ENCODE measurements at places on chromosomes 11 and 22.

GRCh38 chr11:26254378-26254777 lies 77.6 kb upstream of the ANO3 start:
- DNase-seq: no peak
- no peaks in the 10 kb centered on the region for H3K27me3 ChIP-seq
- H3K36me3 ChIP-seq: no peaks in the 10 kb centered on the region
- H3K4me3 ChIP-seq: no peak overlapping the region
- no peak overlapping the region for H3K27ac ChIP-seq

DNA sequence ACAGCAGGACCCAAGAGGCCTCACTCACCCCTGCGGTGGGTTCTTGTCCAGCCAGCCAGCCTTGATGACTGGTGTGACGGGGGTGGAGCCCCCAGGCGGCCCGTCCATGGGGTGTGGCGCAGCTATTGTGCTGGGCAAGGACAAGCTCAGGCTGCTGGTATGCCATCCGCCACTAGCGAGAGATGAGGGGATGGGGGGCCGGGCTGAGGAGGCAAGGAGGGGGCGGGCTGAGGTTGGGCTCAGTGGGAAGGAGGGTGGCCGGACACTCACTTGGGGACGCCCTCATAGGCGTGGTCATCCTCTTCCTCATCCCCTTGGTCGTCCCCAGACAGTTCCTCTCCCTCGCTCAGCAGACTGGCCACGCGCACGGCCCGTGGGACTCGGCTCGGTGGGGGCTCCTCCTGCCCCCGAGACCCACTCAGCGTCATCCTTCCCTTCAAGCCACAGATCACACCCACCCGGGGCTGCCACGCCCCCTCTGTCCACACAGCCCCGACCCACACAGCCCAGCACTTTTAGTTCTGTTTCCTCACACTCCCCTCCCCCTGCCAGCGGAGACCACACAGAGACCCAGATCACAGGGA lies 38.0 kb upstream of the PDE2A start:
- no peaks in the 10 kb centered on the region for H3K27me3 ChIP-seq
- no peak overlapping the region for H3K4me3 ChIP-seq
- no peak for DNase-seq
- no peak overlapping the region for H3K27ac ChIP-seq

DNA sequence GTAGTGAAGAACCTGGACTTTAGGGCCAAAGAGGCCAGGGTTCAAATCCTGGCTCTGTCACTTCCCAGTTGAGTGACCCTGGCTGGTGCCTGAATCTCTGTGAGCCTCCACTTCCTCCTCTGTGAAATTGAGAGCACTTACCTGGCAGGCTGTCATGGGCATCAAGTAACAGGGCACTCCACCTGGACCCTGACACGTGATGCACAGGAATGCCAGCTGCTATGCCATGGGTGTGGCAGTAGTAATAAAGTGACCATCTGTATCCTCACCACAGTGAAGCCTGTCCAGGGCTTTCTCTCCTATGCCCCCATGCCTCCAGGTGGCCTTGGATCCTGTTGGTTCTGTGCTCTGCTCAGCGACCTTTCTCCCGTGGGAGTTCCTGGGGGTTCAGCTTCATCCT lies 29.8 kb upstream of the PPP6R3 start:
- DNase-seq: no peak
- H3K27ac ChIP-seq: no peak overlapping the region
- H3K27me3 ChIP-seq: no peaks in the 10 kb centered on the region

DNA sequence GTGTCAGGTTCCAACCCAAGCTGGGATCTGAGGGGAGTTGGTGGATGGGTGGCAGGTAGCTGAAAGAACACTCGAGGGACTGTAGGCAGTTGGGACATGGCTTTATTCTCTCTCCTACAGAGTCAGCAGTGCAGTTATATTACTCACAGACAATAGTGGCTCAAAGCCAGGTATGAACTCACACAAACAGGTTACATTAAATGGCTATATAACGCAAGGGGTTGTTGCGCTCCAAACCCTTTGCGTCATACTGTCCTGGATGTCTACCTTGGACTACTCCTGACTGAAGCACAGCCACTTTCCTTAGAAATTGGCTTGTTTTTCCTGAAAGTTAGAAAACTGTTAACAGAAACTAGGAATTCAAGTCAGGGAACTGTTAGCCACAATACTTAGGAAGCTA lies 66.4 kb upstream of the OR4B1 start:
- no peaks in the 10 kb centered on the region for H3K4me1 ChIP-seq
- no peaks in the 10 kb centered on the region for H3K27me3 ChIP-seq
- DNase-seq: no peak
- no peak overlapping the region for H3K27ac ChIP-seq
- no peak overlapping the region for H3K4me3 ChIP-seq
- H3K36me3 ChIP-seq: peaks cover 2% of the 10 kb centered on the region

DNA sequence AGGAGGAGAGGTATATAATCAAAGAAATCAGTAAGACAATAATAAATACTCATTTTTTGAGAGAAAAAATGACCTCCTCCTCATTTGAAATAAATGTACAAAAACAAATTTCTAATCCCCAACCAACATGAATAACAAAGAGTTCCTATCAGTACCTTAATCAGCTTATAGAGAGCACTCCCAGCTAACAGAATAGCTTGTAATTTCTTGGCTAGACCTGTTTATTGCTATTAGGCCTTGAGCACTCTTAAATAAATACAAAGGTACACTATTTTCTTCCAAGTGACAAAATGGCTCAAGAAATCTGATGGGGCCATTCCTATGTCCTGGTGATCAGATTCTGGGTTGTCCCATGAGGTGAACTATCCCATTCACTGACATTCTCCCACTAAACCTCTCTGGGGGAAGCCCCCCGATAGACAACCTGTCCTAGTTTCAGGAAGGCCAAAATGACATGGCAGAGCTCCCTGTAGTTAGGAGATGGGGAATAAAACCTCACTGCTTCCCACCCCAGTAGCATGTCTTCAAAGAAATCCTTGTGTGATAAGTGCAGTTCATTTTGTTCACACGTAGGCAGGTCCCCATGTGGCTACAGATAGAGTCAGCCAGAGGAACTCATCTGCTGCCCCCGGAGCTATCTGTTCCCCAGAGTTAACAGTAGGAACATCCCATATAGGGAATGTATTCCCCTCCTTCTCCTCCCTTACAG lies 385.7 kb downstream of the SOX6 start:
- H3K4me3 ChIP-seq: no peak overlapping the region
- no peaks in the 10 kb centered on the region for H3K27me3 ChIP-seq
- no peaks in the 10 kb centered on the region for H3K4me1 ChIP-seq
- H3K36me3 ChIP-seq: no peaks in the 10 kb centered on the region

DNA sequence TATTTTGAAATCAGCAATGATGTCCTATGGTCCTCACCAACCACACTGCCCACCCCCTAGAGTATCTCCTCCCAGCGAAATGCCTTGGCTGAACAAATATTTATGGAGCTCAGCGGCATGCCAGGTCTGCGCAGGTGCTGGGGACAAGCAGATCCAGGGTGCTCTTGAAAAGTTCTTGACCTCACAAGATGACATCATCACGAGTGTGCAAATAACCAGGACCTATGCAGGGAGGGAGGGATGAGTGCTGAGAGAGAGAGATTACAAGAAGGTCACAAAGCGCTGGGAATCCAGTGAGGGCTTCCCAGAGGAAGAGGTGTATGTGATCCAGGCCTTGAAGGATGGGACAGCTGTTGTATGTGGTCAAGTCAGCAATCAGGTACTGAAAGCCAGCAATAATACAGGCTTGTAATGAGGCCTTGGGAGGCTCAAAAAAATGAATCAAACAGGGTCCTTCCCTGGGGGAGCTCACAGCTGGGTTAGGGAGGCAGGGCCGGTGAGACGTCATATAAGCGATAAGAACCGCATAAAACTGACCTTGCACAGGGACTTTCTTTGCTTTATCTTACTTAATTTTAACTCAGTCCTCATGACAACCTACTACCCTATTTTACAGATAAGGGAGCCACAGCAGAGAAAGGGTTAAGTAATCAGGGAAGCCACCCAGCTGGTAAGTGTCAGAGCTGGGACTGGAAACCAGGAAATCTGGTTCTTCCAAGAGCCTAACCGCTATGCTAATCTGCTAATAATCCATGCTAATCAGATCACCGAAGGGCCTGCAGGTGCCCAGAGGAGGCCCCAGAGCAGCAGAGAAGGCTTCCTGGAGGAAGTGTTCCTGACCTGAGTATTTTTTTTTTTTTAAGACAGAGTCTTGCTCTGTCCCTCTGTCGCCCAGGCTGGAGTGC lies 8.2 kb downstream of the ARRB1 start:
- H3K4me3 ChIP-seq: no peak overlapping the region
- H3K36me3 ChIP-seq: no peaks in the 10 kb centered on the region
- peaks cover 36% of the 10 kb centered on the region for H3K4me1 ChIP-seq
- H3K27ac ChIP-seq: no peak overlapping the region

DNA sequence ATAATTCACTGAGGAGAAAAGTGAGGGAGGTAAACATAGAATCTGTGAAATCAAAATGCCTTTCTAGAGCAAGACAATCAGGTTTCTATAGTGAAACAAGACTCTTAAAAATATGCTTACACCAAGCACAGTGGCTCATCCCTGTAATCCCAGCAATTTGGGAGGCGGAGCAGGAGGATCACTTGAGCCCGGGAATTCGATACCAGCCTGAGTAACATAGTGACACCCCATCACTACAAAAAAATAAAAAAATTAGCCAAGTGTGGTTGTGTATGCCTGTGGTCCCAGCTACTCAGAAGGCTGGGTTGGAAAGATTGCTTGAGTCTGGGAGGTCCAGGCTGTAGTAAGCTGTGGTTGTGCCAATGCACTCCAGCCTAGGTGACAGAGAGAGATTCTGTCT lies 43.2 kb upstream of the ME3 start:
- no peak overlapping the region for H3K27ac ChIP-seq
- no peaks in the 10 kb centered on the region for H3K36me3 ChIP-seq
- H3K4me3 ChIP-seq: no peak overlapping the region
- H3K27me3 ChIP-seq: no peaks in the 10 kb centered on the region

DNA sequence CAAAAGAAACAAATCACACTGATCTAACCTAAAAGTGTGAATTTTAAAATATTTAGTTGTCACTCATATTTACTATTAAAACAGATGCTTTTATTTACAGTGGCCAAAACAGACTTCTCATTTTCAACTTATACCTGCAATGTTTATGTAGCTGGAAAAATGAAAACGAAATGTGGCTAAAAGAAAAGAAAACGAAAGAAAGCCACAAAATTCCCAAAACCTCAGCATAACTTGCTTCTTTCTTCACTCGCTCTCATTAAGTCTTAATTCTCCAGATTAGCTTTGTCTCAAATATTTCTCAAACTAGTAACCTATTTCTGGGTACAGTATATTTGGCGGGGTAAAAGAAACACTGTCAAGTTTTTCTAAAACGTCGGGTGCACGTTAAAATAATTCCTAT lies 693 bp downstream of the CSTF3 start:
- H3K4me3 ChIP-seq: peak overlapping the region; percentile 99
- DNase-seq: no peak
- 0 out of 2 replicates have a peak, but pooled peaks cover 2% of the 10 kb centered on the region for H3K4me1 ChIP-seq
- H3K27me3 ChIP-seq: no peaks in the 10 kb centered on the region

DNA sequence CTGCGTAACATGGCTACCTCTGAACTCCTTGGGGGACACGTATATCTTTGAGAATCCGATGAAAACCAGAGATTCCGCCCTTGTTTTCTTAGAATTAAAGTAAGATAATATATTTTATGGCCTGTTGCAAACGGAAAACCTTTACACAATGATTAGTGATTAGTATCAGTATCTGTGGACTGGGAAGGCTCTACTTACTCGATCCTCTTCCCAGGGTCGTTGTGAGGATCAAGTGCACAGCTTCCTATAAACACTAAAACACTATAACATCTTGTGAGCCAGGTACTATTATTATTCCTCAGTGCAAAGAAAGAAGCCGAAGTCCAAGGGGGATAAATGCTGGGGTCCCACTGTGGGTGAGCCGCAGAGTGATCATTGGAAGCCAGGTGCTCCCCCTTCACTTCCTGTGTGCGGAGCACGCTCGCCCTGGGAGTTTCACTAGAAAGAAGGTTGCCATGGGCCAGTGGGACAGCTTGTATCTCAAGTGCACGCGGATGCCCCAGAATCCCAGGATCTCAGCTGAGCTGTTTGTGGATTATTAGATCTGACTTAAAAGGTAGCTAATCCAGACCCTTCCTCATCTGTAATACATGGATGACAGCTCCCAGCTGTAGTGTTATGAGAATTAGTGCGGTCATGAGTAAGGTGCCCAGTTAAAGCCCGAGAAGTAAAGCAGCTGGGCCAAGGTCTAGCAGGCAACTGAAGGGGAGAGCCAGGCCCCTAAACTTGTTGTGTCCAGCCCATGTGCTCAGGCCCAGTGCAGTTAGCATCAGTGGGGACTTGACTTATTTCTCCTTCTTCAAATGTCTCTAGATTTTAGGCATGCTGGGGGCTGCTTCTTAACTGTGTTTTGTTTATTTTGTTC lies 839 bp downstream of the CBY1 start:
- peak overlapping the region; percentile 86 for H3K4me3 ChIP-seq
- no peaks in the 10 kb centered on the region for H3K4me1 ChIP-seq
- no peaks in the 10 kb centered on the region for H3K36me3 ChIP-seq

DNA sequence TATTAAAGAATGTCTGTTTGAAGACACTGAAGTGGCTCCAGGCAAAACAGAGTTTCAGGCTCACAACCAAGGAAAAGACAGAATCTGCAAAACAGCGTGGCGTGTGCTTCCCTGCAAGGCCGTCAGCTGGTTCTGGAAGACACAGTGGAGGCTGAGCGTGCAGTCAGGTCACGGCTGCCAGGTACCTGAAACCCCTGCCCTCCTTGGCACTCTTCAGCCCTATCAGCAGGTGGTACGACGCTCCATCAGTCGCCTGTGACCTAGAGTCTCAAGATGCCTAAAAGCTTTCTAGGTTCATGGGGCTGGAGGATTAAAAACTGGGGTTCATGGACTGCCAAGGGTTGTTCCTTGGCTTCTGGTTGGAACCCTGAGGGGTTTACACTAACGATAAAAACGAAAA lies 65.9 kb downstream of the TRMU start:
- no peak for DNase-seq
- no peaks in the 10 kb centered on the region for H3K27me3 ChIP-seq
- H3K27ac ChIP-seq: no peak overlapping the region
- H3K4me3 ChIP-seq: no peak overlapping the region

GRCh38 chr11:31132531-31133421 lies 236.8 kb downstream of the DCDC1 start:
- H3K36me3 ChIP-seq: no peaks in the 10 kb centered on the region
- DNase-seq: no peak
- H3K4me3 ChIP-seq: no peak overlapping the region

- H3K4me1 ChIP-seq: no peaks in the 10 kb centered on the region
- peaks cover 37% of the 10 kb centered on the region for H3K36me3 ChIP-seq
- no peak overlapping the region for H3K4me3 ChIP-seq
These were observed 65.2 kb upstream of the SORL1-AS1 start for GRCh38 chr11:121517996-121518395.

DNA sequence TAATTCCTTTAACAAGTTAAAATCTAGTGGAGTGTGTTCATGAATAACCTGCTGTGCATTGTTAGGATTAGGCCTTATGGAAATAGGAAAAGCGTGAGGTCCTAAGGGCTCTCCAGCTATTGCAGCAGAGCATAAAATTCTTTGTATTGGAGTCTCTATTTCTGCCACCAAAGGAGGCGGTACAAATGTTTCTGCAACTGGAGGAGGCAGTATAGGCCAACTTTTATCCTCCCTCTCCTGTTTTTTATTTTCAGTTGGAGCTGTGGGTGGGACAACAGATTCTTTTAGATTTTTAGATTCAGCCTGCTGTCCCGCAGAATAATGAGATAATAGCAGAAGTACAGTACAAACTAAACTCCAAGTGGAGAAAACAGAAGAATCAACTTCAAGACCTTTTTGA lies 26.2 kb downstream of the OR10A6 start:
- peaks cover 21% of the 10 kb centered on the region for H3K4me1 ChIP-seq
- H3K27ac ChIP-seq: no peak overlapping the region
- DNase-seq: no peak
- no peaks in the 10 kb centered on the region for H3K36me3 ChIP-seq
- H3K27me3 ChIP-seq: no peaks in the 10 kb centered on the region

GRCh38 chr11:94657629-94658028 lies 90.5 kb downstream of the PIWIL4 start:
- no peaks in the 10 kb centered on the region for H3K27me3 ChIP-seq
- no peak overlapping the region for H3K4me3 ChIP-seq
- H3K36me3 ChIP-seq: no peaks in the 10 kb centered on the region
- peaks cover 22% of the 10 kb centered on the region for H3K4me1 ChIP-seq
- DNase-seq: no peak
- peak overlapping the region; percentile 27 for H3K27ac ChIP-seq

All from H1 (cell line).